Heart right ventricle (tissue), 16 donors: ENCODE measurements at places on chromosomes 2 and 18. TPM values are rescaled to one million over a fixed set of nuclear protein-coding genes. Genes with fewer than 3 reads are reported as not detected.
A peak's percentile ranks its signal among the peaks of the same experiment; 100 is the strongest.

DNA sequence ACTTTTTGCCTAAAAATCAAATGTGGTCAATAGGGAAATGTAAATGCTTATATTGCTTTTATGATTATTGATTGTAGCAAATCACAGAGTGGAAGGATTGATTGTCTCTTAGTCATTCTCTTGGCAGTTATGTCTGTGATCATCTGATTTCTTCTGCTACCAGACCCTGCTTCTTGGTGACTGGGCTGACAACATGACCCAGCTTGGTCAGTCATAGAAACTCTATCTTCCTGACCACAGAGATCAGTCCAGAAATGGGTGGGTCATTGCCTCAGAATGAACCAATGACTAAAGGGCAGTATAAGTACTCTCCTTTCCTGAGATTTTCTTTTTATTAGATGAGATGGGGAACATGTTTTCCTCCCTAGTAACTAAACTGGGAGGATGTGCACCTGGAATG lies 87.6 kb downstream of the MAIP1 start:
- no peak for DNase-seq

Gene ACKR3
- 102 TPM for total RNA-seq

Gene HAAO
- total RNA-seq: 2.2 TPM

DNA sequence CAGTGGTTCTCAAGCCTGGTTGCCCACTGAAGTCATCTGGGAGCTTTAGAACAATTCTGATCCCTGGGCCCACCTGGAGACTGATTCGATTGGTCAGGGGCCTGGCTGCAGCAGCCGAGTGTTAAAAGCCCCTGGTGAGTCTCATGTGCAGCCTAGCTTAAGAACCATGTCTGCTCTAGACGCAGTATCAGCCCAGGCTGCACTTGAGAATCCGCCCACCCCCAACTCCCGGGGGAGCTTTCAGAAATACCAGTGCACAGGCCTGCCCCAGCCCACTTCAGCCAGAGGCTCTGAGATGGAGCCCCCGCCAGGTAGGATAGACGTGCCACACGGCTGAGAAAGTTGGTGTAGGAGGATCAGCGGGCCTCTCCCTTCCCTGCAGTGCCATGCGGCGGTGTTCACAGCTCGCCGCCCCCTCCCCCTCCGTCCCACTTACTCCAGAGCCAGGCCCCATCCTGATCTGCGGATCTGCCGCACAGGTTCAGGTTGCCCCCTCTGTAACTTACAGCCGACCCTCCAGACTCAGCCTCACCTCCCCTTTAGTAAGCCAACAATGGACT lies 209.0 kb upstream of the RAB12 start:
- no peak for DNase-seq

DNA sequence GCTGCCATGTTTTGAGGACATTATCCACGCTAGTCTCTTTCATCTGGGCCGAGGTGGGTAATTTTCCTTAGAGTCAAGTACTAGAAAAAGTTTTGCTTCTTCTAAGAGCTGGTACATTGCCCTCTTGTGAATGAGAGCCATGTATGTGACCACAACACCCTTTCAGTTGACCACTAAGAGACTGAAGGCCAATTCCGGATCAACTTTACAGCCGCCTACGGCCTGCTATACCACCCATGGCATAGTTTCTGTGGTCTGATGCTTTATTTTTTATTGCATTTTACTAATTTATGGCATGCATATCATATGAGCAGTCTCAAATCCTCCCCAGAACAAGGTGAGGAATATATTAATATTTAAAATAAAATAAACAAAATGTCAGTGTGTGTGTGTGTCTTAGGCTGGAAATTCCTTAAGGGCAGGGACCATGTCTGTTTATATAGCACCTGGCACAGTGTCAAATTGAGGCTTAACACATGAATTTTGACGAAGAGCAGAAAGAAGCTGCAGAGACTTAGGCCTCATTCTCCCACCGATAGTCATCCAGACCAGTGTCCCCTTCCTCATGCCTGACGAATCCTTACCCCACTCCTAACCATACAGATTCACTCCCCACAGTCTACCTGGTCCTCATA lies 35.4 kb downstream of the PSD4 start:
- DNase-seq: no peak

GRCh38 chr2:74053959-74054715 lies 69.4 kb downstream of the TET3 start:
- DNase-seq: no peak

DNA sequence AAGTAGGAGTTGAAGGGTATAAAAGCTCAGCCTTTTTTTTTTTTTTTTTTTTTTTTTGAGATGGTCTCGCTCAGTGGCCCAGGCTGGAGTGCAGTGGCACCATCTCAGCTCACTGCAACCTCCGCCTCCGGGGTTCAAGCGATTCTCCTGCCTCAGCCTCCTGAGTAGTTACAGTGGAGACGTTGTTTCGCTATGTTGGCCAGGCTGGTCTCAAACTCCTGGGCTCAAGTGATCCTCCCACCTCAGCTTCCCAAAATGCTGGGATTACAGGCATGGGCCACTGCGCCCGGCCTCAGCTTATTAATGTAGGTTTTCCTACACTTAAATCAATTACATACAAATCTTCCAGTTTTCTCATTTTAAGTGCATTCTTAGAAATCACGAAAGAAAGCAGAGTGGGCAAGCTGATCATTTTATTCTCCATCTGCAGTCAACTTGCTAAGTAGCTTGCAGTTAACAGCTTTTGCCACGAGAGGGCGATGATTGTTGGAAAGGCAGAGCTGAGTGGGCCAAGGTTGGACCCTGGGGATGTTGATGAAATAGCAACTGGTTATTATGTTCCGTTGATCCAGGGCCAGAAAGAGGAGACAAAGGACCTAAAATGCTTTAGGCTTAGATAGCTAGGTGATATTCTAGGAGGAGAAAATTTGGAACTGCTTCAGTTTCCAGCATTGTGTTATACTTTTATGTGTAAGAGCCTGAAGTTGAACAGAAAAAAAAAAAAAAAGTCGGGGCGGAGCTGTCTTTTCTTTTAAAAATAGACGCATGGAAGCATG lies 234.4 kb upstream of the EPAS1 start:
- DNase-seq: peak; percentile 53

- DNase-seq: no peak
Measured at GRCh38 chr2:49032936-49033335, 121.4 kb downstream of the FSHR start.

DNA sequence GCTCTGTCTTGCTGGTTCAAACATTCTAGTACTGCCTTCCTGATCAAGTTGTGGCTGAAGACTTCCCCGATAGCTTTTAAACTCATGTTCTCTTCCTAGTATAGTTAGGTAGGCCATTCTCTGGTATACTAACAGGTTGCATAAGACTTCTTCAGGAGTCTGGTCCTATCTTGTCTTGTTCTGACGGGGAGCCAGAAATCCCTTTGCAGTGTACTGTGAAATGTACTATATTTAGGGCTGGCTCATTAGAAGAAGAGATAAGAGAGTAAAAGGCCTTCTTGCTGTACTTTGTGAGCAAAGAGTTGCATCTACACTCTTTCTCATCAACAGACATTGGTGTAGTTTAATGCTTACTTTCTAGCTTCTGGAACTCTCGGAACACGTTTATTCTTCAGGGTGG lies 331.9 kb downstream of the NUP35 start:
- no peak for DNase-seq

Gene HRH4
- total RNA-seq: not detected

Gene CLEC4F
- total RNA-seq: 0.17 TPM

DNA sequence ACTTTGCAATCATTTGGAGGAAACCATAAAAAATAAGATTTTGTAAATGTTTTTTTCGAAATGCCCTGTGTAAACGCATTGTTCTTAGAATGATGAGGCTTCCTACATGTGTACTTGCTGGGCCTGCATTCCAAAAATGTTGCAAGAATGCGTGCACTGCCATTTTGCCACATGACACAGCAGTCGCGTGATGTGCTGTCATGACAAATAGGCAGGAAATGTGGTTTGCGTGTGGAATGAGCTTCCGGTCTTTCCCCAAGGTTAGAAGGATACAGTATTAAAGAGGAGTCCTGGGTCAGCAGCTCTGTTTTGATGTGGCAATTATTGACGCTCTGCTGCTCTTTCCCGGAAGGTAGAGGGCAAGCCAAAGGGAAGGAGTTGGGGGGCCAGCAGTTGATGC lies 18.1 kb upstream of the SERPINB2 start:
- no peak for DNase-seq

- DNase-seq: no peak
Measured at GRCh38 chr2:112918256-112918655, 7.3 kb downstream of the IL37 start.

Gene TMEM214
- 24.7 TPM for total RNA-seq

Gene SERPINB7
- not detected for total RNA-seq

DNA sequence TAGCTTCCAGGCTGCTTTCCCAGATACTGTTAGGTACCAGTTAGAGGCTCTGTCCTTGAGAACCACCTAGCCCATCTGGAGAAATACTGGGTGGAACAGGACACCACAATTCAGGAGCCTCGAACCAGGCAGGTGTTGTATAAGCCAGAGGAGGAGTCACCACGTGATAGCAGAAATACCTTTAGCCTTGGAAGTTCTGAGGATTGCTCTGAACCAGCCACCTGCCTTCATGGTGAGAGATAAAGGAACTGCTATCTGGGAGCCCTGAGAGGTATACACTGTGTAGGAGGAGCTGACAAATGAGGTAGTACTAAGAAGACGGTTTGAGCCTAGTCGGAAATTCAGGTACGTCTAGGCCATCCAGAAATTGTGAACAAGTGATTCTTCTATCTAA lies 7.6 kb upstream of the GPBAR1 start:
- DNase-seq: no peak

Gene UGT1A7
- total RNA-seq: not detected

- DNase-seq: no peak
Measured at GRCh38 chr18:9826685-9827084, 59.1 kb upstream of the TXNDC2 start.

GRCh38 chr2:159226608-159227385 lies 59.7 kb downstream of the WDSUB1 start:
- no peak for DNase-seq

- peak; percentile 54 for DNase-seq
Measured at GRCh38 chr2:240968731-240969624, 29.4 kb upstream of the SNED1 start.

DNA sequence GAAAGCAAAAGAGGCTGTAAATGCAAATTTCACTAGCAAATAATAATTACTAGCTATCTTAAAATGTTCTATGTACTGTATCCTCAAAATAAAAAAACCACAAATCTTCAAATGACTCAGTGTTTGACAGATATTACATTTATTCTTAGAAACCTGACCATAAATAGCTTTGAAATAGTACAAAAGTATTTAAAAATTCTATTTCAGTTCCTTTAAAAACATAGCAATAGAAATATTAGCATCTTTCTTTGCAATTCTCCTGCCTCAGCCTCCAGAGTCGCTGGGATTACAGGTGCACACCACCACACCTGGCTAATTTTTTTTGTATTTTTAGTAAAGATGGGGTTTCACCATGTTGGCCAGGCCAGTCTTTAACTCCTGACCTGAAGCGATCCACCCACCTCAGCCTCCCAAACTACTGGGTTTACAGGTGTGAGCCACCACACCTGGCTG lies 50.6 kb downstream of the MSH6 start:
- no peak for DNase-seq

GRCh38 chr2:73070643-73071359 lies 711 bp downstream of the SFXN5 start:
- peak; percentile 37 for DNase-seq

DNA sequence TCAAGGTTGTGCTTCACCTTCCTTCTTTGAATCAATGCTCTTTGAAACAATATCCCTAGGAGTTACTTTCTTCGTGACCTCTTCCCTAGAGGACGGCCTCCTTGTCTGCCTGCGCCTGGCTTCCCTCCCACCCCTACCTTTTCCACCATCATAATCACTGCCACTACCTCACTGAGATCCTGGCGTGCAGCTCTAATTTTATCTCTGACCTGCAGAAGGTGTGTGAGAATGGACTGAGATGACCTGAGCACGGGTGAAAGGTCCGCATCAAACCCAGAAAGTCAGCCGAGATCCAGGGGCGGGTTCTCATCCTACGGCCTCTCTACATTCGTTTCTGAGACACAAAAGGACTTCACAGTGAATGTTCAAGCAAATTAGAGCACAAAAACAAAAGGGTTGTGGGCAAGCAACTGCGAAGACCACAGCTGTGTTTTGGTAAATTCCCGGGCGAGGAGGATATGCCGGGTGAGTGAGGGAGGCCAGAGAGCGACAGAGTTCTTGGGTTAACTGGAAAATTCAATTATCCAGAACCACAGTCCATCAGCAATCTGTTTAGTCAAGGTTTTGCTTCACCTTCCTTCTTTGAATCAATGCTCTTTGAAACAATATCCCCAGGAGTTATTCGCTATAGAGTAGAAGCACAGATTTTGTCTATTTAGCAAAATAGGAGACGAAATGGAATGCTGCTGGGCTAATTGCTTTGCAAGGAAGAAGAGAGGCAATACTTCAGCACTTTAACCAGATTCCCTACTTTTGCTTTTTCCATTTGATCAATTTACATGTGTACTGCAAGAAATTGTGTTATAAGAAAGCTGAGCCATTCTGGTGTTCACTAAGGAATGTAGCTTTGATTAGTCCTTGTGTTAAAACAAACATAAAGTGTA lies 212.6 kb downstream of the ACKR3 start:
- DNase-seq: no peak

Gene SPATS2L
- 48.4 TPM for total RNA-seq

DNA sequence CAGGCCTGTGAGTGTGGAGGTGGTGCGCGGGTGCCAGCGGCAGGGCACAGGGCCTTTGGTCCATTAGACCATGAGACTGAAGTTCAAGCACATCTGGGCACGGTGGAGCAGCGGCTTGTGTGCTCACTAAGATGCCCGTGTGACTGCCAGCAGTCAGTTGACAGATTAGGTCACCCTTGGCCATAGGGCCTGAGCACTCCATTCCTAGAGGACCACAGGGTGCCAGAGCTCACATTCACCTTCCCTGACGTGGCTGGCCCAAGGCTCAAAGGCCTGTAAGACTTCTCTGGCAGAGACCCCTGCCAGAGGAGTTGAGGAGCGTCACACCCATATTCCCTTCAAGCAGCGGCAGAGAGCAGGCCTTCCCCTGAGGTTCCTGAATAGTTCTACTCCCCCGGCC lies 650 bp downstream of the LHCGR start:
- no peak for DNase-seq

Gene PDE1A
- total RNA-seq: 16.8 TPM

DNA sequence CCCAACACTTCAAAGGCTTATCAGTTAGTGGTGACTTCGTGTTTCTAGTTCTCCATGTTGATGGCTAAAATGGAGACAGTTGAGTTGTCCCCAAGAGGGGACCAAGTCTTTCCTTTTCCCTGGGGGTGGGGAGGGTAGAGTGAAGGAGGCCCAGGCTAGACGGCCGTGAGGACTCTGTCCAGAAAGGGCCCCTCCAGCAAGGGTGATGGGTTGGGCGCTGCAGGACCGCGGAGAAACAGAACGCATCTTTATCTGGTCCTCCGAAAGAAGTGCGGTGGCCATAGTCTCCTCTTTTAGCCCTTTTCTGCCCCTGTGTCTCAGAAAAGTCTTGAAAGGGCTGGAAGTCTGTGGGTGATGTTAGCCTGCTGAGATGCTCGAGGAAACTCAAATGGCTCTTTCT lies 153.2 kb downstream of the GLI2 start:
- DNase-seq: no peak

GRCh38 chr2:64405581-64406406 lies 48.2 kb upstream of the LGALSL start:
- DNase-seq: no peak
